ENCODE measurements at places on chromosomes 3 and 15. TPM values are rescaled to one million over a fixed set of nuclear protein-coding genes. Genes with fewer than 3 reads are reported as not detected.

DNA sequence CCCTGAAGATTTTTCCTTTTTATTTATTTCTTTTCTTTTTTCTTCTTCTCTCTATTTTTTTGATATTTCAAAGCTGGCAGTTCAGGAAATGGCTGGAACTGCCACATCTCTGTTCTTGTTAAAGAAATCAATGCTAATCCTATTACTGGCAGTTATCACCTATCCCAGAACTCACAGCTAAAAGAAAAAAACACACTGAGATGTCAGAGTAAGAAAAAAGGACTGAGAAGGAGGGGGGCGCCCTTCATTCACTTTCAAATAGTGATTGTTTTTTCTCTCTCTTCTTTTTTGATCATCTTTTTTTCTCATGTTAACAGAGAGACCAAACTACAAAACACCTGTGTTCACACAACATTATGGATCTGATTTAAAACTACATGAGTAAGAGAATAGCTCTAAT, 337.1 kb downstream of the IL20RB start:
- DNase-seq: no peak

The TRIM71 gene
- not detected for total RNA-seq

DNA sequence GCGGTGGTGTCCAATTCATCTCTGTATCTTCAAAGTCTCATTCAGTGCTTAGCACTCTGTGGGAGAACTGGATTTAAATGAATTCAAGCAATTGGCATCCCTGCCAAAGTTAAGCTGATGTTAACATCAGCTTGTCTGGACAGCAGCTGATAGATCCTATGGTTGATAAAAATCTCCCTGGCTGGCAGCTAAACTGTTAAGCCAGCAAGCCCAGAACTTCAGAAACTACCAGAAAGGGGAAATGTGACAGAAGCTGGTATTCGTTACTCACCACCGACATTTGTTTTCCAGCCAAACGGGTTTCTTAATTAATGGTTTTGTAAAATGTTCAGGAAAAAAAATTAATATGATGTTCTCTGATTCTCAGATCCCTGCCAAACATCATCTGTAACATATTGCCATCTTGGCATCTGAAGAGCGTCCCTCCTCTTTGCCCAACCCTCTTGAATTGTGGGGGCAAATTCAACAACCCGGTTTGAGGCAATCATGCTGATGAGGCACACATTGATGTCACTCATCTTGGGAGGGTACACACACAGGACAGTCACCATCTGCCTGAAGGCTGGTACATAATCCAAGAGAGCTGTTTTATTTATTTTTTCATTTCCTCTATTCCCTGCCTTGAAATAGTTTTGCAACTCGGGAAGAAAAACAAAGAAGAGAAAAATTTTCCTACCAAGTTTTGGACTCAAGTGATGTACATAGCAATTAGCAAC, 76.3 kb upstream of the ABHD17C start:
- no peak for DNase-seq

DNA sequence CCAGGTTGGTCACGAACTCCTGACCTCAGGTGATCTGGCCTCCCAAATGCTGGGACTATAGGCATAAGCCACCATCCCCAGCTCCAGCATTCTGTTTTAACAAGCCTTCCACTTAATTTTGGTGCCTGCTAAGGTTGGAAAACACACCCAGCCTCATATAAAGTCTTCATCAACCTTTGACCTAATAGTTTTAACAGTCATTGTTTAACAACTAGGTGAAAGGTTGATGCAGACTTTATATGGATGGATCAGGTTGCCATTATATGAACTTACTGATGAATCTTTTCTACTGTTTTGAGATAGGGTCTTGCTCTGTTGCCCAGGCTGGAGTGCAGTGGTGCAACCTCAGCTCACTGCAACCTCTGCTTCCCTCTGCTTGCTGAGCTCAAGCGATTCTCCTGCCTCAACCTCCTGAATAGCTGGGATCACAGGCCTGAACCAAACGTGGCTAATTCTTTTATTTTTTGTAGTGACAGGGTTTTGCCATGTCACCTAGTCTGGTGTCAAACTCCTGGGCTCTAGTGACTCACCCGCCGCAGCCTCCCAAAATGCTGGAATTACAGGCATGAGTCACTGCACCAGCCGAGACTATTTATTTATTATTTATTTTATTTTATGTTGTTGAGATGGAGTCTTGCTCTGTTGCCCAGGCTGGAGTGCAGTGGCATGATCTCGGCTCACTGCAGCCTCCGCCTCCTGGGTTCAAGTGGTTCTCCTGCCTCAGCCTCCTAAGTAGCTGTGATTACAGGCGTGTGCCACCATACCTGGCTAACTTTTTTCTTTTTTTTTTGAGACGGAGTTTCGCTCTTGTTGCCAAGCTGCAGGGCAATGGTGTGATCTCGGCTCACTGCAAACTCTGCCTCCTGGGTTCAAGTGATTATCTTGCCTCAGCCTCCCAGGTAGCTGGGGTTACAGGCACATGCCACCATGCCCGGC, 3.1 kb upstream of the RPAP1 start:
- DNase-seq: peak; percentile 1

The UTS2B gene
- 0.19 TPM for total RNA-seq

DNA sequence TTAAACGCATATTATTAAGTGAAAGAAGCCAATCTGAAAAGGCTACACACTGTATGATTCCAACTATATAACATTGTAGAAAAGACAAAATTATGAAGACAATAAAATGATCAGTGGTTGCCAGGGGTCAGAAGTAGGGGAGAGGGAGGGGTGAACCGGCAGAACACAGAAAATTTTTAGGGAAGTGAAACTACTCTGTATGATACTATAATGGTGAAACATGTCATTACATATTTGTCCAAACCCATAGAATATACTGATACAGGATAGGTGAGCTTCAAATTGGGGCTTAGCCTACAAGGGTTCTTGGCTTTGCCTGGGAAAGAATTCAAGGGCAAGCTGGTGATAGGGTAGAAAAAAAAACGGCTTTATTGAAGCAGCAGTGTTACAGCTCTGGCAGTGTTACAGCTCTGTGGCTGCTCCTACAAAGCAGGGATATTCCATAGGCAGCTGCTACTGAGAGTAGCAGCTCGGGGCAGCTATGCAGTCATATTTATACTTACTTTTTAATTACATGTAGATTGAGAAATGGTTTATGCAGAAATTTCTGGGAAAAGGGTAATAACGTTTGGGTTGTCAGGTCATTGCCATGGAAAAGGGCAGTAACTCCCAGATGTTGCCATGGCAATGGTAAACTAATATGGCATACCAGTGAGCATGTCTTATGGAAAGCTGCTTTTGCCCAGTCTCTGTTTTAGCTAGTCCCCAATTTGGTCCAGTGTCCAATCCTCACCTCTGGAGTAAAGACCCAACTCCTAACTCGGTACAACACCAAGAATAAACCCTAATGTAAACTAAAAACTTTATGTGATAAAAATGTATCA, 125.1 kb upstream of the SLC25A36 start:
- no peak for DNase-seq

DNA sequence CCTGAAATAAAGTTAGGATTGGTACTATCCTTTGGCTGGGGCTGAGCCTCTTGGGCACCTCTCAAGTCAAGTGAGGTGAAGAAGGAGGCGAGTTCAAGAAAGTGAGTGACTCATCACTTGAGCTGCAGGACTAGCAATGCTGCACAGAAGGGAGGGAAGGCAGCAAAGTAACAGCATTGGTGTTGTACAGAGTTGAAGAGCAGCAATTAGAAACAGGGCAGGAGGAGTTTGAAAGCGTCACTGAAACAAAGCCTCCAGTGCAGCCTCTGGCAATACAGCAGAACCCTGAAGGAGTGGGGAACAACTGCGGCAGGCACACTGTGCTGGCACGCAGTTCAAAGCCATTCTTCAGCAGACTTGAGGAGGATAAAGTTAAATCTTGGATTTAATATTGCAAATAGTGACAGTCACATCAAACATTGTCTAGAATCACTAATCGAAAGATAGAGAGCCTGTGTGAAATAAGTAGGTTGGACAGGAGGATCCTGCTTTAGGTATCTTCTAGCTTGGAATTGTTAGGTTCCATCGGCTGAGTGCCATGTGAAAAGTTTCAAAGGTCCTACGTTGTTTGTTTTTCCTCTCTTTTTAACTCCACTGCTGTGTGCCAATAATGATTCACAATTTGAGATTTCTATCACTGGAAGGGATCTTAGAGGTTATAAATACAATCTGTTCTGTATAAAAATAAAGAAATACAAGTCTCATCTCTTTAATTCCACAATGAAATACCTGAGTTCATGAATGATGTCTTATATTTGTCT, 479.8 kb downstream of the NAALADL2 start:
- DNase-seq: peak; percentile 29

DNA sequence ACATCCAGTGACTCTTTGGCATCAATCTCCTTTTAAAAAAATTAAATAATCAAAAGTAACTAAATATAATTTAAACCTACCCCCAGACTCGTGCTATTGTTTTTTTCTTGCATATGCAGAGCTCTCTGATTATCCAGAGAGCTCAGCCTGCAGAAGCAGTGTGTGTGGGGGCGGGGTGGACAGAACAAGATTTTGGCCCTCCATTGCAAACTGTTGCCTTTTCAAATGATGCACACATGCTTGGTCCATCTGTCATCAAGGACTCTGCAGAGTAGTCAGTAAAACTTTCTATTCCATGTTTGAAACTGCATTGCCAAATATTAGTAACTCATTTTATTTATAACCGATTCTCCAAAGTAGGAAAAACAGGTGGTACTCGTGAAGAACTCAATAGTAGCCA, 28.6 kb upstream of the STXBP5L start:
- DNase-seq: no peak

The SERINC4 gene
- 0.19 TPM for total RNA-seq

- no peak for DNase-seq
These were observed 105.9 kb upstream of the KCNAB1 start for GRCh38 chr3:156014489-156014888.

The TRAT1 gene
- not detected for total RNA-seq

DNA sequence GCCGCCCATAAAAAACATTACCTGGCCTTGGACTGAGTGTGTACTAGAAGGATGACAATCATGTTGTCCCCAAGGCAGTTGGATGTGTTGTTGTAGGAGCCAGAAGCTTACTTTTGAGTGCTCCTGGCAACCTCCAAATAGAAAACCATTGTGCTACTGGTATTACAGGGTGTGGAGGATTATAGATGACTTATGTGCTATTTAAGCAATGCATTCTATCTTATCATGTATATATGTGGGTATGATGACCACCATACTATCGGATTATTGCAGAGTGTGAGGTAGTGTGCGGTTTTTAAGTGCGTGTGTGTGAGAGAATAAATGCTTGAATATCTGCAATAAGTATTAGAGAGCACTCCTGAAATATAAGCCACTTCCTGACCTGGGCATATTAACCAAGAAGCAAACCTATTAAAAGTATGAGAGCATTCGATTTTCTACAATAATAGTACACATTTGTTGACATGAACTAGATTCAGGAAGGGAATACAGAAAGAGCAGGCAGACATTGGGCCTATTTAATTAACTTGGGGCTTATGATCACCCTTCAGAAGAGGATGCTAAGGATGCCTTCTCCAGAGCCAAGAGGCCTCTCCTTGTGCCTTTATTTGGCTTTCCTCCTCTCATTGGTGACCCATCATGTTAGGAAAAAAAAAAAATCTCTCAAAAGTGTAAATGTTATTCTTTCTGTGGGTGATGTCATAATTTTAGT, 11.7 kb upstream of the MBNL1 start:
- no peak for DNase-seq

The IL17RD gene
- total RNA-seq: 5.0 TPM

The CHAC1 gene
- total RNA-seq: 0.46 TPM

GRCh38 chr3:123004201-123004918, 23.2 kb downstream of the SEMA5B start:
- DNase-seq: no peak

The OR5K2 gene
- total RNA-seq: not detected

The GALNT15 gene
- total RNA-seq: 7.2 TPM

GRCh38 chr3:59450946-59451763, 401.3 kb upstream of the CFAP20DC start:
- no peak for DNase-seq

DNA sequence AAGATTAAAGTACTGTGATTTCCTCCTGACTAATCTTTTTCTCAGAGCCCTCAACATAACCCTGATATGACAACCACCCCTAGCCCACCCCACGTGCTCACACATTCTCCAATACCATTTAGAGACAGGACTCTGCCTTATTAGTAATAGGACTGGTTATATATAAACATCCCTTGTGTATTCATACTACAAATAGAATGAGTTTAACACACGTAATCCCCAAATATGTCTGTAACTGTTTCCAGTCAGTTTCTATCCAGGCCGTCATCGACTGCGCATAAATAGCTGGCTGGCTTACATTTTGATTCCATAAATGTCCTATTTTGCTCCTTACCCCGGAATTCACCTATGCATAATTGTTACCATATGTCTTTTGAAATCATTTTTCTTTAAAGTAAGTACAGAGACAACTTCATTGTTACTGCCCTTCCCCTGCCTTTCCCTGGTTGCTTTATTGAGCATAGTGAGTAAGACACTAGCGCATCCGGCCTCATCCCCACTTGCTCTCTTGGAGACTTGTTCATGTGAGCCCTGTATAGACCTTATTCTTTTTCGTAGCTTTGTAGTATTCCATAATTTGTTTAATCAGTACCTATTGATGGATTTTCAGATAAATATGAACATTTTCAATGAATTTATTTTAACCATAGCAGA, 3.5 kb upstream of the P2RY14 start:
- DNase-seq: no peak

The GRIP2 gene
- 40.1 TPM for total RNA-seq

GRCh38 chr15:76327191-76328105, 9.1 kb upstream of the ISL2 start:
- DNase-seq: no peak

The SLC12A1 gene
- total RNA-seq: not detected

The HRG gene
- not detected for total RNA-seq

- DNase-seq: no peak
These were observed 69.3 kb downstream of the MESD start for GRCh38 chr15:80920271-80920699.

DNA sequence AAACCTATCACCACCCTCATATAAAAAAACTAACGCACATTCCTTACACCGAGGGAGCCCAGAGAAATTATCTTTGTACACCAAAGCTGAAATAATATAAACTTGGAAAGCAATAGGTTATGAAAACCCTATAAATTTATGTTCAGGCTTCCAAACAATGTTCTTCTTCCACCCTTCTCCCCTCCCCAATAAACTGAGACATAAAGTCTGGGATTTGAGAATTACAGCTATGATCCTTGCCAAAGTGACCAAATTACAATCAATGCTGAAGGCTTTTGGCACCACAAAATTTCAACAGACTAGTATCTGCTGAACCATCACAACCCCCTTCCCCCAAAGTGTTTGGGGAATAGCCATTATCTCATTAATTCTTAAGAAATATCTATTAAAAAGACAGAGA, 237.8 kb downstream of the FMN1 start:
- no peak for DNase-seq

- no peak for DNase-seq
These were observed 220.5 kb downstream of the NR1D2 start for GRCh38 chr3:24165603-24165982.

- DNase-seq: peak; percentile 34
These were observed 107.0 kb downstream of the IQSEC1 start for GRCh38 chr3:12965999-12966846.

The TGM5 gene
- not detected for total RNA-seq

GRCh38 chr3:42525212-42525611, 22.8 kb downstream of the VIPR1 start:
- DNase-seq: no peak

GRCh38 chr3:12527757-12528143, 17.5 kb downstream of the MKRN2OS start:
- DNase-seq: no peak

All from Right ventricle myocardium superior (tissue), 1 donor.